ENCODE measurements at places on chromosomes 2 and 18.

- no peak for DNase-seq
These were observed 120.7 kb upstream of the LMAN1 start for GRCh38 chr18:59479776-59480175.

DNA sequence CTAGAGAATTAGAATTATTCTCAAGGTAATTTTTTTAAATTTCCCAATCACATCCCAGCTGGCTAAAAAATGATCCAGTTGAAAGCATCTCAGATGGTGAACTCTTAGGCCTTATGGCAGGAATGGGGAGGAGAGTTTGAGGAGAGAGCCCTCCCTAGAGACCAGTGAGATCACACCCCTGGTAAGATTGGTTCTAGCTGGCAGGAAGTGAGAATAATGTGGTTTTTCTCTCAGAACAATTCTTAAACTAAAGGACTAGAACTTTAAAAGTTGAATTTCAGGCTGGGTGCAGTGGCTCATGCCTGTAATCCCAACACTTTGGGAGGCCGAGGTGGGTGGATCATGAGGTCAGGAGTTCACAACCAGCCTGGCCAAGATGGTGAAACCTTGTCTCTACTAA, 120.2 kb downstream of the MYO3B start:
- DNase-seq: no peak

DNA sequence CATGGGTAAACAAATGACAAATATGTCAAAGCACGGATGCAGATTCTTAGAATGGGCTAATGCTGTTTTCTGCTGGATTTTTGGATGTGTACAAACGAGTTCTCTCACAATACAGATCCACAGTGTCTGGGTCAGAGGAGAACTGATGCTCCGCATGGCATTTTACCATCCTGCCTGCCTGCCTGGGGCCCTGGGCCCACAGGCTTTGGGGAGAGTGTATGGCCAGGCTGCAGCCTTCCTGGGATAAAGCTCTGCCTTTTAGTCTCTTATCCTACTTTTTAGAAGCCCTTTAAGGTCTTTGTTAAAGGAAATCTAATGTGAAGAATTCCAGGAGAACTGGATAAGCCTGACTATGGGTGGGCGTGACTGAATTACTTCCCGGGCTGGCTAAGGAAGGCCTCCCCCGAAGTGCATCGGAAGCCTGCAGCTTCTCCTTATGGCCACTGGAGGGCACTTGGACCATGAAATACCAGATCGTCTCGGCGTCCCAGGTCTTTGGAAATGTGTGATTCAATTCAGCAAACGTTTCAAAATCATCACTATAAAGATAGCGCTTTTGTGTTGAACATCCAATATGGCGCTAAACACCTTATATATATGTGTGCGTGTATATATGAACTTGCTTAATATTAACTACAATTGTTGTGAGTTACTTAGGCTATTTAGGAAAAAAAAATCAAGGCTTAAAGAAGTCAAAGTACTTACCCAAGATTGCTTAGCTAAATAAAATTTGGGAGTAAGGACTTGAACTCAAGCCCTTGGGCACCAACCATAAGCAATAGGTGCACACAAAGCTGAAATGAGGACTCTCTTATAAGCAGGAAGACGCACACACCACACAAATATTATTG, 15.2 kb upstream of the DNPEP start:
- DNase-seq: peak; percentile 83

DNA sequence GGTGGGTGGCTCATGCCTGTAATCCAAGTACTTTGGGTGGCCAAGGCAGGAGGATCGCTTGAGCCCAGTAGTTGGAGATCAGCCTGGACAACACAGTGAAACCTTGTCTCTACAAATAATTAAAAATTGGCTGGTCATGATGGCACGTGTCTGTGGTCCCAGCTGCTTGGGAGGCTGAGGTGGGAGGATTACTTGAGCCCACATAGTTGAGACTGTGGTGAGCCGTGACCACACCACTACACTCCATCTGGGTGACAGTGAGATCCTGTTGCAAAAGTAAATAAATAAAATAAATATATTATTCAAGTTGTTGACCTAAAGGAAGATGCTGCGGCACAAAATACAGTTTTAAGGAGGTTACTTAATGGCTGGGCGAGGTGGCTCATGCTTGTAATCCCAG, 72.7 kb downstream of the LAMA3 start:
- DNase-seq: no peak

- no peak for DNase-seq
These were observed 54.3 kb downstream of the BOLA3 start for GRCh38 chr2:74093426-74093825.

DNA sequence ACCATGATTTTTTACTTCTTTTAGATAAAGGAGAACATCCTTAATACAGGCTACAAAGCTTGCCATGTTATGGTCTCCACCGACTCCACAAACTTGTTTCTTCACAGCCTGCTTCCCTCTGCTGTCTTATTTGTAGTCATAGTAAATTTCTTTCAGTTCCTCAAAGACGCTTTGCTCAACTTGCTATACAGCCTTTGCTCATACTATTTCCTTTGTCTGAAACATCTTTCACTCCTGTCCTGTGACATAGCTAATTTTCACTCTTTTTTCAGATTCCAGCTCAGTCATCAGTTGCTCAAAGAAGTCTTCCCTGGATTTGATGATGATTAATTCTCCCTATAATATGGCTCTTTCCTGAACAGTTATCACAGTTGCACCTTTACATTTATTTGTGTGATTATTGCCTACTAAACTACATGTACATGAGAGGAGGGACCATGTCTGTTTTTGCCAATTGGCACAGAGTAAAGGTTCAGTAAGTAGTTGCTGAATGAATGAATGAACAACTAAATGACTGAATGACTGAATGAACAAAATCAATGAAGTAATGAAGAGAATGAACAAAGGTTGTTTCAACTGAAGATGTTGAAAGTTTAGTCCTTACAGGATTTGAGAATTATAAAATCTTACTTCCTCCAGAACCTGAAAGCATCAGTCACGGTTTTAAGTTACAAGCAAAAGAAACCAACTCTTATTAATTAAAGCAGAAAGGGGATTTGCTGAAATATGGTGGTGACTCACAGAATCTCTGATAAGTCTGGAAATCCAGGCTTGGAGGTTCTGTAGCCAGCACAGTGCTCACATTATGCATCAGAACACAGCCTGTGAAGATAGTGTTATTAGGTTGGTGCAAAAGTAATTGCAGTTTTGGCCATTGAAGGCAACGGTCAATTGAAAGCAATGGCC, 186.4 kb upstream of the FAM98A start:
- DNase-seq: no peak

- no peak for DNase-seq
These were observed 19.5 kb downstream of the SIGLEC15 start for GRCh38 chr18:45844938-45845337.

DNA sequence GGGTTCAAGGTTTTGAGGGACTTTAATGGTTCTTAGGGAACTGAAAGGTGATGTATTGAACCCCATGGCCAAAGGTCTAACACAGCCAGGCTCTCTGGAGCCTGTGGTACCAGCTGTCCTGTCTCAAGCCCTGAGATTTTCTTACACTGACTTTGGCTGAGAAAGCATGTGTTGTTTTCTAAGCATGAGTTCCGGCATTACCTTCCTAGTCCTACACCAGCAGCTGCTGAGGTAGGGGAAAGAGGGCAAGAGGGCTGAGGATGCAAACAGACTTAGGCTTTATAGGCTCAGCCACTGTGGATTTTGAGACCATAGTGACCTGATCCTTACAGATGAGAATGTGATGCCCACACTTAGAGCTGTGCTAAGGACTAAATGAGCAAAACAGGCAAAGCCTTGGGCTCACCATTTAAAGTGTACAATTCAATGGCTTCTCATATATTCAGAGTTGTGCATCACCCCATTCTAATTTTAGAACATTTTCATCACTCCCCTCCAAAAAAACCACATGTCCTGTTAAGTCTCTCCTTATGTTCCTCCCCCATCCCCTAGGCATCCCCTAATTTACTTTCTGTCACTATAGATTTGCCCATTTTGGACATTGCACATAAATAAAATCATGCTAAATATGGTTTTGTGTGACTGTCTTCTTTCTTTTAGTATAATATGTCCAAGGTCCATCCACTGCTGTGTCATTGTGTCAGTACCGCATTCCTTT, 99.7 kb upstream of the OTOS start:
- no peak for DNase-seq

DNA sequence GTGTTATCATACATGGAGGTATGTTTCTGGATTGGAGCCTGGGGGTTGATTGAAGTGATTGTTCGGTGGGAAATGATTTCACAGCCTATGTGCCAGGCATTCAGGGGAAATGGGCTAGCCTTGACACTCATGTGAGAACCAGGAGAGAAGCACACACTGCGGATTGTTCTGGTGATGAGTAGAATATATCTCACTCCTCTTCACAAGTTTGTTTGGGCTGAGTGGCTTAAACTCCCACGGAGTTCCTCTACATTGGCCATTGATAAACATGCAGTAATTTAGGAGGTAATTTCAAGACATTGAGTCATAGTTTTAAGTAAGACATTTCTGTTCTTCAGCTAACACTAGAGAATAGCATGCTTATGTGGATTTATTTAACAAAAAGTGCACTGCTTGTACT, 498.9 kb upstream of the NETO1 start:
- no peak for DNase-seq

- DNase-seq: no peak
These were observed 224.5 kb downstream of the SLC4A3 start for GRCh38 chr2:219851801-219852481.

- DNase-seq: peak; percentile 29
These were observed 61.5 kb upstream of the WDR75 start for GRCh38 chr2:189379731-189380261.

DNA sequence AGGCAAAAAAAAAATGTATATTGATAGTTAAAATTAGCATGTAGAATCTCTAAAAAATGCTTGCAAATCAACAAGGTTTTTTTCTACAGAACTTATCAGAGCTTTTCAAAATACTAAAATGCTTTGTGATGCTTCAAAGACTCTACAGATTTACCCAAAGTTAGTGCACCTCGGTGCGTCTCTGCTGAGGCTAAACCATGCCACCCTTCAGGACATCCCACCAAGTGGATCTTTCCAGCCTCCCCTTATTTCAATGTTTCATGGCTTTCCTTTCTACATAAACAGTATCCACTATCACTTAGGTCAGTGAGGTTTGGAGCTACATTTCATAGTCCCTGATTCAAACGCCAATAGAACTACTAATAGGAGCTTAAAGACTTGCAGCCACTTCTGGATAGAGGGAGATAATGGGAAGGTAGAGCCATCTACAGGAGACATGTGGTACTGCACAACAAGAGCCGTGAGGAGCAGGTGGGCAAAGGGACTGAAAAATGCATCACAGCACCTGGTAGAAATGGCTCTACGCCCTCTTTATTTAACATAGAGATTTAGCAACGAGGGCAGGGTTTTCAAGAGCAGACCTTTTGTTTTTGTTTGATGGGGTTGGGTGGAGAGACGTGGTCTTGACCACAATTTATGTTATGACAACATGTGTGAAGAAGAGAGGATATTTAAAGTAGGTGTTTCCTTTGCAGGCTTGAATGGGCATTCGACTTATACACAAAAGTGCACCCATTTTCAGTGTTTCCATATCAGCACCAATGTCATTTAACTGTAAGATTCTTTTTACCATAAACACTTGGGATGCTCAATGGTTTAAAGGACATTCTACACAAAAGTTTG, 56.1 kb upstream of the SLC35G4 start:
- peak; percentile 37 for DNase-seq

- DNase-seq: no peak
These were observed 158.6 kb upstream of the HS6ST1 start for GRCh38 chr2:128477026-128477820.

- no peak for DNase-seq
These were observed 11.1 kb upstream of the CABYR start for GRCh38 chr18:24127735-24128134.

DNA sequence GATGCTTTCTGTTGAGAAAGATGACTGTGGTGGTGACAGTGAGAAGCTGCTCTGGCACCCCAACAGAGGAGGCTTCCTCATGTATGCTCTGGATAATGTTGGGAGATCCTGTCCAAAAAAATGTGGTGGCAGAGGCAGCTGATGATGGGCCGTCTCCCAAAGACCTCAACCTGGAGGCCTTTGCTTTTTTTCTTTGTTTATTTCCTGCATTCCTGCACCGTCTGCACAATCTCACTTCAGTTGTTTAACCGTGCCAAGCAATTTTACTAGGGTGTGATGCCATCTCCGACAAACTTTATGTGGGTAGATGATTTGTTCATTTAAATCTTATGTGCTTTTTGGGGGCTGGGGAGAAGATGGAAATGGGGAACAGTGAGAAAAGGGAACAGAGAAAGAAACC, 62.2 kb upstream of the IGFBP5 start:
- DNase-seq: no peak

GRCh38 chr2:241218131-241219029, 29.9 kb downstream of the ANO7 start:
- peak; percentile 74 for DNase-seq

GRCh38 chr18:7686278-7686677, 119.2 kb downstream of the PTPRM start:
- no peak for DNase-seq

GRCh38 chr2:105445976-105446375, 47.1 kb upstream of the FHL2 start:
- DNase-seq: no peak

DNA sequence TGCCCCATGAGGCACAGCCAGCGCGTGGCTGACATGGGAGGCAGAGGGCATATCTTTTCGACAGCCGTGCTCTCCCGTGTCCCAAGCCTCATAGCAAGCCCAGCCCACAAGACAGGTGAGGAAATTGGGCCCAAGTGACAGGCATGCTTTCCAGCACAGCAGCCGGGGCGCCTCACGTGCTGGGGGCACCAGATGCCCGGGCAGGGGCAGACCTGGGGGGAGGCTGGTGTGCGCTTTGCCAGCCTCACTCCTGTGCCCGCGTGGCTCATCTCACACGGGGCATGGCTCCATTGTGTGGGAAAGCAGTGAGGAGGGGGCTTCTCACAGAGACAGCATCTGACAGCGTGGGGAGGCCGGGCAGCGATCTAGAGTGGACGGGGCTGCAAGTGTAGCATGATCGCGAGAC, 93.2 kb downstream of the USP40 start:
- no peak for DNase-seq

DNA sequence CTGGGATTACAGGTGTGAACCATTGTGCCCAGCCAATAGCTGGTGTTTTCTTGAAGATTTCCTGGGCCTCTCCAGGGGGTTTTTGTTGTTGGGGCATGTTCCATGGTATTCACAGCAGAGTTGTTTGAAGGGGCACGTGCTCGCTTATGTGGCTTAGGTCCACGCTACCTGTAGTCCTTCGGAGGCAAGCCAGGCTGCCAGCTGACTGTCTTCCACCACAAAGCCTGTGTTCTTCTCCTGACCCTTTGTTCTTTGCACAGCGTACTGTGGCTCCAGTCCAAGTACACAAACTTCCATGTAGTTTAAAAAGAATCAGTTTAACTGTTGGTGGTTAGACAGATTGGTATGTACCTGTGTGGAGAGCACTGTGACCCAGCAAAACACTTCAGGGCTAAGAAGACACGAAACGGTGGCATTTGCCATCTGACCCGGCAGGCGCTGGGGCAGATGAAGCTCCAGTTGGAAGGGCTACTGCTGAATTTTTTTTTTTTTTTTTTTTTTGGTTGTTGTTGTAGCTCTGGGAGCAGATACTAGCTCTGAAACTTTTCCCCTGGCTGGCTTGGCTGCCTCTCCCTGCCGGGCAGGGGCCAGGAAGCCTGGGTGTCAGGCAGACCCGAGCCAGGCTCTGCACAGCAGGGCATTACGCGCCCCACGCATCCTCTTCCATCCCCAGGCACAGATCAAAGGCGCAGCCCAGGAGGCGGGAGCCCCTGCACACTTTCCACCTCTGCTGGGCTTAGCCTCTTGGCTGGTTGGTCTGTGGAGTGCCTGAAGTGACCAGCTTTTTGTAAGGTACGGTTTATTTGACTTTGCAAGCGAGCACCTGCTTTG, 5.7 kb downstream of the GREB1 start:
- no peak for DNase-seq

- no peak for DNase-seq
These were observed 36.6 kb upstream of the DSC1 start for GRCh38 chr18:31199190-31199769.

- peak; percentile 84 for DNase-seq
These were observed 6.5 kb downstream of the GLS start for GRCh38 chr2:190887089-190887488.
